Activated CD4-positive, alpha-beta memory T cell treated with anti-CD3 and anti-CD28 coated beads for 36 hours (primary cell): ENCODE measurements at places on chromosomes 1 and 21.

GRCh38 chr1:116947092-116947860, 37.6 kb downstream of the PTGFRN start:
- DNase-seq: no peak

GRCh38 chr1:54391450-54392209, 14.6 kb downstream of the SSBP3 start:
- no peak for DNase-seq

GRCh38 chr1:219817914-219818313, 110.4 kb downstream of the SLC30A10 start:
- no peak for DNase-seq

- no peak for DNase-seq
Measured at GRCh38 chr1:161199506-161200139, 769 bp upstream of the ADAMTS4 start.

GRCh38 chr1:52554756-52555155, 1.9 kb upstream of the TUT4 start:
- DNase-seq: no peak

GRCh38 chr1:180508725-180509097, 6.3 kb upstream of the ACBD6 start:
- DNase-seq: no peak

DNA sequence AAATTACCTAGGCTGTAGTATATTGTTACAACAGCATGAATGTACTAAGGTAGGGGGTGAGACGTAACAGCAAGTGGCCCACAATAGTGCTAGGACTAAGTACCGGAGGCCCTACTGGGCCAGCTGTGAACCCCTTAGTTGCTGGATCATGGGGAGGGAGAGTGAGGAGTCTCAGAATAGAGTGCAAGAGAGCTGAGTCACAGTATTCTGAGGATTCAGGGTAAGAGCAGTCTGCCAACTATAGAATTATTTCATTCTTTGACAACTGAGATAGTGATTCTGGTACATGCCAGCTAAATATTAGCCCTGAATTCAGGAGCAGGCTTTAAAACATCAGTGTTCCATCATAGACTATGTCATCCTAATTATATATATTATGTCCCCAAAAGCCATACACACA, 218.7 kb downstream of the TM2D1 start:
- no peak for DNase-seq

DNA sequence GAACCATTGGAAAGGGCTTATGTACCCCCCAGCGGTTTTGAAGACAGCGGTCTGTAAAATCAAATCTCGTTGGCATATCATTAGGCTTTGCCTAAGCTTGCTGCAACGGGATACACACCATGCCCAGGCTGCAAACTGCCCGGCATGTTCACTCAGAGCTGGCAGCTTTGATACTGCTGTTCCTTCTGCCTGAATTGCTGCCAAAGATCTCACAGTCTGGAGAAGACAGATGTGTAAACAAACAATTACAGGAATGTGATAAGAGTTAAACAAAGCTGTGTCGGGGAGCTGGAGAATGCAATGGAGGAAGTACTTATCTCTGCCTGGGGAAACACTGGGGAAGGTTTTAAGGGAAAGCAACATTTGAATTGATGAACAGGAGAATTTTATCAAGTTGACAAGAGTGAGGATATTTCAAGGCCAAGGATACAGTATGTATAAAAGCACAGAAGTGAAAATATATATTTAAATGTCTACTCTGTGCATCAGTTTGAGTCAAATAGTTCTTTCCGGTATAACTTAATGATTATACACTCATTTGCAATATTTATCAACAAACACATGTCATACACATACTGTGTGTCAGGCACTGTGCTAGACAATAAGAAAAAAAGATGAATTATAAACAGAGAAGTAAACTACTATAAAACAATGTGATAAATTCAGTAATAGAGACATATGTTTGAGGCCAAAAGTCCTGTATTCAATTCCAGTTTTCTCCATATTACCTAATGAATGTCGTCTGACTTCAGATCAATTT, 29.9 kb downstream of the CHML start:
- no peak for DNase-seq

DNA sequence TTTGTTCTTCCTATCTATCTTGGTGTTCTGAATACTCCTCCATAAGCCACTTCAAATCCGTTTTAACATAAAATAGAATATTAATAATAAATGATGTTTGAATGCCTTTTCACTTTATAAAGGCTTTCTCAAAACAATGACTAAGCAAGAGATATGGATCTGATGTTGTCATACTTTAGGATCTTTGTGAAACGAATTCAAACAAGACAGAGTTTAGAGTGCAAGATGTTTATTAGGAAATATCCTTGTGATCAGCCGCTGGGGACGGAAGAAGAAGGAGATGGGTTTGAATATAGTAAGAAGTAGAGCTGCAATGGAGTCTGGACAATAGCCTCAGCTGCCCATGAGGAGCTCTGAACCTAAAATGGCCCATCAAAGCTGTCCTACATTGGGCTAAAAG, 351.8 kb downstream of the NEGR1 start:
- DNase-seq: no peak

DNA sequence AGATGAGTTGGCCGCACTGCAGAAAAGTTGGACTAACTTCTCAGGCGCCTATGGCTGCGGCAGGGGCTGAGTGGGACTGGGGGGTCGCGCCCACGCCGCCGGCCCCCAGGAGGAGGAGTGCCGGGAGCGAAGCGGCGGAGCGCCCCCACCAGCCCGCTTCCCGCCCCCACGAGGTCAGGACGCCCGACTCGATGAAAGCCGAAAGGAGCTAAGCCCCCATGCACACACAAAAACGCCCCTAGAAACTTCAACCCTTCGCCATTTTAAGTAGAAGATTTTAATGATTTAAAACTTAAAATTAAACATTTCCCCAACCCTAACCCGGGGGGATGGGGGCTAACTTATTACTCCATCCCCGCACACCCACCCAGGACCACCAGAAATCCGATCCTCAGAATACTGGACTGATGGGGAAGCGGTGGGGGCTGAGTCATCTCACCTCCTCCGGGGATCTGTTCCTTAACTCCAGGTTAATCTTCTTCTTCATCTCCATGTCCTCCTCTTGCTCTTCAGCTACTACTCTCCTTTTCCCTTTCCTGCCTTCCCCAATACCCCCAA, 539 bp downstream of the ANP32E start:
- peak; percentile 47 for DNase-seq

GRCh38 chr1:86114236-86114635, 42.3 kb downstream of the COL24A1 start:
- no peak for DNase-seq

DNA sequence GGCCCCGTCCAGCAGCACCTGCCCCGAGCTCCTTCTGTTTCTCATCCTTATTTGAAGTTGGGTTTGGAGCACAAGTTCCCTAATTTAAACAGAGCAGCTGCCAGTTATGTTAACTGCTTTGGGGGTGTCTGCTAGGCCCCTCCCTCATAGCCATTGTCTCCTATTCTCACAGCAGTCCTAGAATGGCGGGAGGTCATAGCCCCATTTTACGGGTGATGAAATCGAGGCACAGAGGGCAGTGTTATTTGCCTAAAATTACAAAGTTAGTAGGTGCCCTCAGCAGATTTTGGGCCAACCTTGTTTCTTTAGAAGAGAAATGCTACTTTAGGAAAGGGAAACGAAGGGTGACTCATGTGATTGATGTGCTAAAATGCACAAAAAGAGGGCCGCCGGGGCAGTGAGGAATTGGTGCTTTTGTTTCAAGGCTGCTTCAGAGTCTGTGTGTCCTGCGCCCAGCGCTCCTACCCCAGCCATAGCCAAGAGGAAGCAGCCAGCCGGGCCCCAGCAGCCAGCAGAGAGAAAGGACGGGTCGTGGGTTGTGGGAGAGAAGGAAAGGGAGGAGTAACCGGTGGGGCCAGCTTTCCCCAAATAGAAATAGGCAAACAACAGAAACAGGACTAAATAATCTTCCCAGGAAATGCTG, 13.0 kb downstream of the VANGL1 start:
- DNase-seq: no peak

- DNase-seq: no peak
Measured at GRCh38 chr1:168623003-168623828, 46.8 kb downstream of the XCL1 start.

GRCh38 chr21:15172963-15173362, 108.2 kb upstream of the NRIP1 start:
- no peak for DNase-seq

DNA sequence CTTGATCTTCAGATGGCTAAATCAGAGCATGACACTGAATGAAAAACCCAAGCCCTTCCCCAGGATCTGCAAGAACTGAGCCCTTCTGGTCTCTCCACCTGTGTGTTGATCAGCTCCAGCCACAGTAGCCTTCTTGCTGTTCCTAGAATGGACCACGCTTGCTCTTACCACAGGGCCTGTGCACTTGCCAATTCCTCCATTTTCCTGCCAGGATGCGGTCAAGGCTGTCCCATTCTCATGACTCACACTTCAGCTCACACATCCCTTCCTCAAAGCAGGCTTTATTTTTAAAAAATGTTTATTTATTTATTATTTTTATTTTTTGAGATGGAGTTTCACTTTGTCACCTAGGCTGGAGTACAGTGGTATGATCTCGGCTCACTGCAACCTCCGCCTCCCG, 43.6 kb upstream of the GRHL3 start:
- no peak for DNase-seq

DNA sequence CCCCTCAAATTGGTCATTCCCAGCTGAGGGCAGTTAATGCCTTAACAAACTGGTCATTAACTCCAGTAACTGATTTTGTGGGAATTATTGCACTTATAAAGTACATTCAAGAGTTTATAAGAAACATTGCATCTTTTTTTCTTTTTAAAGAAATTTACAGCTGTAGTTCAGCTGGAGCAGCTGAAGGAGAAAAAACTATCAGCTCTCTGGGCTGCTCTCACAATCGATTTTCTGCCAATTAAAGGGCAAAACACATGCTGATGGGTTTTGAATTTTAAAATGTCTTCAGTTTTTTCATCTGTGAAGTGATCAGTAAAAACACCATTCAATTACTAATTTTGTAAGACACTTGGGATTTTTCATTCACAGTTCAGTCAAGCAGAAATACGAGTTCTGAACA, 74.7 kb downstream of the KIFAP3 start:
- no peak for DNase-seq

GRCh38 chr21:43987509-43987908, 24.6 kb upstream of the TRAPPC10 start:
- DNase-seq: no peak

DNA sequence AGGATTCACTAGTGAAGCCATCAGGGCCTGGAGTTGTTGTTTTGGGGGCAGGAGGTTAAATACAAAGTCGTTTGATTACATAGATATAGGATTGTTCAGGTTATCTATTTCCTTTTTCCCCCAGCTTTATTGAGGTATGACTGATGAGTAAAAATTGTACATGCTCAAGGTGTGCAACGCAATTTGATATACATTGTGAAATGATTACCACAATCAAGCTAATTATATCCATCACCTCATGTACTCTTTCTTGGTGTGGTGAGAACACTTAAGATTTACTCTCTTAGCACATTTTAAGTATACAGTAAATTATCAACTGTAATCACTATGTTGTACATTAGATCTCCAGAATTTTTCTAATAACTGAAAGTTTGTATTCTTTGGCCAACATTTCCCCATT, 6.0 kb downstream of the FGGY start:
- no peak for DNase-seq

- DNase-seq: no peak
Measured at GRCh38 chr1:209387969-209388329, 195.6 kb upstream of the CAMK1G start.

GRCh38 chr1:95382000-95382786, 148.2 kb downstream of the RWDD3 start:
- no peak for DNase-seq

DNA sequence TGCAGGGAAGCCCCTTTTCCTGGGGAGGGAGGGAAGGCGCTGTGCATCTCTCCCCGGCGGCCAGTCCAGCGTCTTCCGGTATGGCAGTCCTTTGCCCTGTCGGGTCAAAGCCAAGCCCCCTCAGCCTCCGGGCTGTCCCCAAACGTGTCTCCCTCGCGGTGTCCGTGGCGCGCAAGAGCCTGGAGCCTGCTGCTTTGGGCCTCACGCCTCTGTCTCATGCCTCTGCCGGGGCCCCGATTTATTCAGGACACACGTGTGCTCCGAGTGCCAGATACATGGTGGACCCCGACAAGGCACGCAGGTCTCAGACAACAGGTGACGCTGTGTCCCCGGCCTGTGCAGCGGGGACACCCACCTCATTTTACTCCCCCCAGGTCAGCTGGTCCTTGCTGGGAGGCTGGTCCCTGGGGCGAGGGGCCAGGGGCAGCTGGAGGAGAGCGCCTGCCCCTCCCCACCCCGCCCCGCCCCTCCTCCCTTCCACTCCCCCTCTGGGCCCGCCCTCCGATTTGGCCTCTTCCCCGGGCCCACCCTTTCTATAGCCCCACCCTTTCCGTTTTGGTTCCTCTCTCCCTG, 176.7 kb downstream of the CAMTA1 start:
- DNase-seq: no peak

DNA sequence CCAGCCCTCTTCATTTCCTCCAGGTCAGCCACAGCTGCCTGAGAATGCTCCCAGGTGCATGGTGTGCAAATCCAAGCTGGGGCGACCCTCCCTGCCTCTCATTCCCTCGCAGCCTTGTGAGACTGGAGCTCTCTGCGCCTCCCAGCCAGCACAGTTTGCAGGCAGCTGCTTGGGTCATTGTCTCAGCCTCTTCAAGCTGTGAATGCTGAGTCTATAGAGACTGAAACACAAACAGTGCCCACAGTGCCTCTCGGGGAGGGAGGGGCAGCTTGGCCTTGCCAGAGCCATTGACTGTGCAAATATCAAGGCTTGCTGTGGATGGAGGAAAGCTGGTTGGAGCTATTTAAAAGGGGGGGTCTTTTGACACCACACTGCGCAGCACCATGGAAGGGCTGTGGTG, 10.6 kb downstream of the PLXNA2 start:
- DNase-seq: no peak

- DNase-seq: peak; percentile 75
Measured at GRCh38 chr1:116128664-116129063, 17.5 kb downstream of the MAB21L3 start.

- DNase-seq: no peak
Measured at GRCh38 chr1:228142155-228142691, 2.1 kb downstream of the GUK1 start.

DNA sequence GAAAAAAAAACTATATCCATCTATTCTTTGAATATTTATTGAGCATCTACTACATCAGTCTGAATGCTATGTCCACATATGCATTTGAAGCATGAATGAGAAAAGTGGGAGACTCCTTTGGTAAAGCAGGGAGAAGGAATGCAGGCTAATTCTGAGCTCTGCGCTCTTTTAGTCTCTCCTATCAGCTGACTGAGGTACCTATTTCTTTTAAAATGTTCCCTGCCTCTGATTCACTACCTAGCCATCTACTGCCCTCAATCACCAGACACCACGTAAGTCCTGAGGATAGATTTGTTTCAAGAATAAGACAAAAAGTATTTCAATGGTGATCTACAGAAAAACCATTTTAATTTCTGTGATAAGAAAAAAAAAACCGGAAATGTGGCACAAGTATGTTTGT, 3.8 kb upstream of the RGS13 start:
- no peak for DNase-seq

- DNase-seq: peak; percentile 61
Measured at GRCh38 chr1:11784993-11785769, 20.6 kb downstream of the MTHFR start.
